ENCODE measurements at places on chromosomes 1 and 21.

- H3K4me3 ChIP-seq, result no peak overlapping the region
- H3K27ac ChIP-seq, result no peak overlapping the region
- DNase-seq, result no peak
- no peaks in the 10 kb centered on the region for H3K4me1 ChIP-seq
- H3K36me3 ChIP-seq, result peaks cover 28% of the 10 kb centered on the region
Measured at GRCh38 chr1:12380326-12381249, 150.8 kb downstream of the VPS13D start.

GRCh38 chr1:107920561-107920960, 44.4 kb downstream of the VAV3 start:
- H3K36me3 ChIP-seq, result no peaks in the 10 kb centered on the region
- DNase-seq, result no peak
- H3K27me3 ChIP-seq, result no peaks in the 10 kb centered on the region
- H3K4me1 ChIP-seq, result no peaks in the 10 kb centered on the region

GRCh38 chr1:66147226-66147835, 354.6 kb downstream of the PDE4B start:
- H3K4me1 ChIP-seq, result no peaks in the 10 kb centered on the region
- no peak overlapping the region for H3K27ac ChIP-seq
- no peaks in the 10 kb centered on the region for H3K36me3 ChIP-seq
- H3K4me3 ChIP-seq, result no peak overlapping the region
- DNase-seq, result no peak

DNA sequence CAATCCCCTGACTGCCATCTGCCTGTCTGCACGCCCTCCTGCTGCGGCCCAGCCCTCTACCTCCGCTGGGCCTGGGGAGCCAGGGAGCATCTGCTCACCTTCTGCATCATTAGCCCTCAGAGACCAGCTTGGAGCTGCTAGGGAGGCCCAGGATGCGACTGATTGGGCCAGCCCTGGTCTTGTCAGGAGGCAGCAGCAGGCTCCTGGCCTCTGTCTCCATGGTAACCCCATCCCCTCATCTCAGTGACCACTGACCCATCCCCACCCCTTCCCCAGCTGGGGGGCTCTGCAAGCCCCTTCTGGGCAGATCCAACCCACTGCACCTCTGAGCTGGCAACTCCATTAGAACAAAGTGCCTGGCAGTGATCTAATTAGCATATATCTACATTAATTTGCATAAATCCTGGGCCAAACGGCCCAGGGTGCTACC, 37.7 kb downstream of the NKAIN1 start:
- no peaks in the 10 kb centered on the region for H3K36me3 ChIP-seq
- no peak overlapping the region for H3K27ac ChIP-seq
- no peak for DNase-seq

DNA sequence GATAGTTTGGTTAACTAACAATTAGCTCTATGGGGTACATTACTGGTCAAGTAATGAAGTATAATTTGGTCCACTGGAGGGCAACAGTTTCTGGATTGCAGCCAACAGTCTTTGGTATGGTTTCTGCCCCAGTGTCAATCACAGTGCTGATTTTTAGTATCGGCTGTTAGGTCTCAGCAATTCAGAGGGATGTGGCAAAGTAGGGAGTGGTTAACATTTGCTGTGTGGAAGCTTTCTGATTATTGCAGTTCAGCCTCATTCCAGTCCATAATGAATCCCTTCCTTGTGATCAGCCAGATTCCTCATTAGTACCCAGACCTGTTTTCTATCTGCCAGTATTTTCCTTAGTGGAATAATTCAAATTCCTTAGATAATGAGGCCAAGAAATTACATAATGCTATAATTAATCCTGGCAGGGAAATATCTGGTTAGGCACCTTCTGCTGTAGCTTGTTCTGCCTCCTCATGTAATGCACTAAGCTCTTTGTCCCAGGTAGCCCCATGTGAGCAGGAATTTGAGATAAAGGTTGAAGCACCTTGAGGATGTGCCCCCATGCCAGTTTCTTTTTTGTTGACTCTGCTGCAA, 14.0 kb downstream of the F3 start:
- peaks cover 16% of the 10 kb centered on the region for H3K36me3 ChIP-seq
- H3K4me1 ChIP-seq, result peaks cover 2% of the 10 kb centered on the region
- H3K27me3 ChIP-seq, result no peaks in the 10 kb centered on the region
- H3K4me3 ChIP-seq, result no peak overlapping the region
- no peak overlapping the region for H3K27ac ChIP-seq

GRCh38 chr1:198959032-198959431, 320.2 kb downstream of the PTPRC start:
- H3K4me3 ChIP-seq, result no peak overlapping the region
- H3K27ac ChIP-seq, result no peak overlapping the region
- no peaks in the 10 kb centered on the region for H3K36me3 ChIP-seq
- no peaks in the 10 kb centered on the region for H3K4me1 ChIP-seq
- H3K27me3 ChIP-seq, result no peaks in the 10 kb centered on the region
- DNase-seq, result no peak

GRCh38 chr1:17675744-17676143, 79.4 kb upstream of the ACTL8 start:
- no peak for DNase-seq
- no peak overlapping the region for H3K27ac ChIP-seq
- peaks cover 7% of the 10 kb centered on the region for H3K36me3 ChIP-seq
- no peaks in the 10 kb centered on the region for H3K27me3 ChIP-seq
- no peaks in the 10 kb centered on the region for H3K4me1 ChIP-seq
- H3K4me3 ChIP-seq, result no peak overlapping the region

DNA sequence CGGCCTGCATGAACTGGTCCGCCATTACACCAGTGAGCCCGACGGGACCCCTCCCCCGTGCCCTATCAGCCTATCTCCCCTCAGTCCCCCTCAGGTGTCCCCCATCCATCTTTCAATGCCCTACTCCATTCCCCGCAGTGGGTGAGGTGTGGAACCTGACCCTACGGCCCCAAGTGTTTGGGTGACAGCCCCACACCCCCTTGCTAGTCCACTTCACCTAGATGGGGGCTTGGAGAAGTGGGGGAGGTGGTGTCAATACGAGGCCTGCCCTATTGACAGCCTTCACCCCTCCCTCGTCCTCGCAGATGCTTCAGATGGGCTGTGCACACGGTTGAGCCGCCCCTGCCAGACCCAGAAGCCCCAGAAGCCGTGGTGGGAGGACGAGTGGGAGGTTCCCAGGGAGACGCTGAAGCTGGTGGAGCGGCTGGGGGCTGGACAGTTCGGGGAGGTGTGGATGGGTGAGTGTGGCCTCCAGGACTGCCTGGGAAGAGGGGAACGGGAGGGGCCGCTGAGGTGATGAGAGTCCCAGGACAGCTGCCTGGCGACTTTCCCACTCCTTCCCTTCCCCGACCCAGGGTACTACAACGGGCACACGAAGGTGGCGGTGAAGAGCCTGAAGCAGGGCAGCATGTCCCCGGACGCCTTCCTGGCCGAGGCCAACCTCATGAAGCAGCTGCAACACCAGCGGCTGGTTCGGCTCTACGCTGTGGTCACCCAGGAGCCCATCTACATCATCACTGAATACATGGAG, 15.7 kb upstream of the HDAC1 start:
- H3K36me3 ChIP-seq, result peaks cover 25% of the 10 kb centered on the region
- no peak overlapping the region for H3K27ac ChIP-seq
- H3K4me3 ChIP-seq, result peak overlapping the region; percentile 54
- H3K4me1 ChIP-seq, result peaks cover 6% of the 10 kb centered on the region
- no peaks in the 10 kb centered on the region for H3K27me3 ChIP-seq
- DNase-seq, result no peak

GRCh38 chr21:15281714-15282113, 216.9 kb upstream of the NRIP1 start:
- no peaks in the 10 kb centered on the region for H3K27me3 ChIP-seq
- H3K4me1 ChIP-seq, result no peaks in the 10 kb centered on the region
- no peak for DNase-seq
- H3K4me3 ChIP-seq, result no peak overlapping the region

DNA sequence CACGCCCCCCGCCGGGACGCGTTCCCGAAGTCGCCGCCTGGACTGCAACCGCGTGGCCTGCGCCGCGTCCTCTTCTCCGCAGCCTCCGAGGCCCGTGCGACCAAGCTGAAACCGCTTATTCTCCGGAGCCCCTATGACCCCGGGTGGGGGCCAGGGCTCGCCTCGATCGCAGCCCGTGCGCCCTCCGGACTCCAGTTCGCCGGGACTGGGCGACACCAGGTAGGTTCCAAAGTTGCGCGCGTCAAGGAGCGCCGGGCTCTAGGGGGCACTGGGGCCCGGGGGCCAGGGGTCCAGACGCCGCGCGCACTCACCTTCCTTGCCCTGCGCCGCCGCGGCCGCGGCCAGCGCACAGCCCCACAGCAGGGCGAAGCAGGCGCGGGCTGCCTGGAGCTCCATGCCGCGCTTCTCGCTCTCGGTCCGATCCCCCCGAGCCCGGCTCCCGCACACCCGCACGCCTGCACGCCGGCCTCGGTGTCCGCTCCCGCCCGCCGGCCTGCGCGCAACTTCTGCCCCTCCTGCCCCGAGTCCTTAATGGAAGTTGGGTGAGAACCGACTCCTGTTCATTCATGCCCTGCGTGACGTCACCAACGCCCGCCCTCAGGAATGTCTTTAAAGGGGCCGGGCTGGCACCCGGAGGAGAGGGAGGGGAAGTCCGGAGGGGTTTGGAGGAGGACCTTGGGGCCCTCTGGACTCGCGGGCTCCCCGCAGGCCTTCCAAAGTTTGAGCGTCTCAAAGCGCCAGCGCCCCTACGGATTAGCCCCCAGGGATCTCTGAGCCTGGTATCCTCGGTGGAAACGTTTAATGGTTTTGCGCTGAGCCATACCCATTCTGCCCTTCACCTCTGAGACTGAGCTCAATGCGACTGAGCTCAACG, at the start of gene EPHA2:
Gene EPHA2 (minus strand): TSS at position 533 of the 874 bp plus-strand sequence. CDS start 137 bp downstream, at position 396.
- H3K4me1 ChIP-seq, result peaks cover 5% of the 10 kb centered on the region
- no peak within 1 kb of the TSS for H3K27ac ChIP-seq
- DNase-seq, result peak; percentile 95
- no peaks in the 10 kb centered on the region for H3K27me3 ChIP-seq
- peak within 1 kb of the TSS; percentile 88 for H3K4me3 ChIP-seq

DNA sequence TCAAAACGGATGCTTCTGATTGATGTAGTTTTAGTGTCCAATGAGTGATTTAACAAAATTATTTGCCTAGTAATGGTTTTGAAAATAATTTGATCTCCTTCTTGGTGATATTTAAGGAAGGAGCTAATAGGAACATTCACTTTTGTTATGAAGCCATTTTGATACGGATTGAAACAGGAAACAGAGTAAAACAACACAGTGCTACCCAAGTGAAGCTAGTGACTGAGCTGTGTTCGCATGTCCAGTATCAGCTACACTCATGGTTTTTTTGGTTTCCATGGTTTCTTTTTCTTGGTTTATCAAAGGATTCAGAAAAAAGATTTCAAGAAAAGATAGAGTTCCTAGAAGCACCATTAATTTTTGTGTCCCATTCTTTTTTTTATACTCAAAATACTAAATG, 40.1 kb upstream of the PLEKHO1 start:
- H3K27ac ChIP-seq, result no peak overlapping the region
- no peaks in the 10 kb centered on the region for H3K4me1 ChIP-seq
- no peak overlapping the region for H3K4me3 ChIP-seq

GRCh38 chr1:117059678-117060440, at the start of gene TTF2:
Gene TTF2 (plus strand): TSS chr1:117060326. CDS start chr1:117060347, 21 bp downstream.
- peaks cover 28% of the 10 kb centered on the region for H3K36me3 ChIP-seq
- H3K4me1 ChIP-seq, result no peaks in the 10 kb centered on the region
- peak within 1 kb of the TSS; percentile 95 for H3K27ac ChIP-seq
- peak; percentile 99 for DNase-seq
- H3K4me3 ChIP-seq, result no peak within 1 kb of the TSS

GRCh38 chr1:183318433-183318832, 99.7 kb downstream of the NMNAT2 start:
- peaks cover 5% of the 10 kb centered on the region for H3K4me1 ChIP-seq
- no peak overlapping the region for H3K4me3 ChIP-seq
- H3K36me3 ChIP-seq, result peaks cover 2% of the 10 kb centered on the region
- H3K27ac ChIP-seq, result no peak overlapping the region
- DNase-seq, result peak; percentile 70
- no peaks in the 10 kb centered on the region for H3K27me3 ChIP-seq

DNA sequence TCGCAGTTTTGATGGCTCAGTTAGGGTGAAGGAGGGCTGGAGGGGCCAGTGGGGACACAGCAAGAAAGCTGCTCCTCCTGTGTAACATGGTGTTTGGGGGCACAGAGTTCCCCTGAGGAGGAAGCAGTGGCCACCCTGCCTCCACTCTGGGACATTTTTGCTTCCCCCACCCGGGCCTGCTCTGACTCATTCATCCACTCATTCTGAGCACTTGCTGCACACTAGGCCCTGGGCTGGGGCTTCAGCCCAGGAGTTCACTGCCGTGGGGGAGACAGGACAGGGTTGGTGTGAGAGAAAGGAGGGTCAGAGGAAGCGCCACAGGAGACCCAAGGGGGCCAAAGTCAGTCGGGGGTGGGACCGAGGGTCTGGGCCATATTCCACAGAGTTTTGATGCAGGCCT, 41.4 kb upstream of the ACOT11 start:
- H3K4me1 ChIP-seq, result no peaks in the 10 kb centered on the region
- no peak for DNase-seq
- H3K4me3 ChIP-seq, result no peak overlapping the region
- no peaks in the 10 kb centered on the region for H3K27me3 ChIP-seq
- H3K36me3 ChIP-seq, result no peaks in the 10 kb centered on the region

DNA sequence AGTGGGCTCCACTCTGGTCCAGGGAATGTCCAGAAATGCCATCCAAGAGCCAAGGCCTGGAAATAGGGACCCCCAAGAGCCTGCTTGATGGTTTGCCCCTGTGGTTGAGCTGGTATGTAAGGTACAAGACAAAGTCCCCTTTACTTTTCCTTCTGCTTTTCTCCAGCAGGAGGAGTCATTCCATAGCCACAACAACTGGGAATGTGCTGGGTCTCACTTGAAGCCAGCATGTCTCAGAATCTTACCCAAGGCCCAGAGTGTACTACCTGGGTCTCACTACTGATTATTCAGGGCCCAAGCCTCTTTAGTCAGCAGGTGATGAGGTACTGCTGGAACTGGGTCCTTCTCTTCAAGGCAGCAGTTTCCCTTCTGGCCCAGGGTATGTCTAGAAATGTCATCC, 62.1 kb upstream of the CD55 start:
- H3K4me3 ChIP-seq, result no peak overlapping the region
- H3K4me1 ChIP-seq, result no peaks in the 10 kb centered on the region
- H3K36me3 ChIP-seq, result peaks cover 4% of the 10 kb centered on the region
- H3K27ac ChIP-seq, result no peak overlapping the region

DNA sequence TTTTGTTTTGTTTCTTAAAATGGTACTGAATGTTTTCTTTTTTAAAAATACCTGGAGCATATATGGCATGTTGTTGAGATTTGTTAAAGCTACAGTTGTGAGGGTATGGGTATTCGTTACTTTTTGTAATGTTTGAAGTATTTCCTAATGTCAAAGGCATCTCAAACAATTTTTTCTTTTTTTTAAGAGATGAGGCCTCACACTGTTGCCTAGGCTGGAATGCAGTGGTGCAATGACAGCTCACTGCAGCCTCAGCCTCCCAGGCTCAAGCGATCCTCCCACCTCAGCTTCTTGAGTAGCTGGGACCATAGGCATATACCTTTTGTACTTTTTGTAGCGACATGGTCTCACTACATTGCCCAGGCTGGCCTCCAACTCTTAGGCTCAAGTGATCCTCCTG, 16.1 kb downstream of the CLCN6 start:
- H3K4me3 ChIP-seq, result no peak overlapping the region
- no peaks in the 10 kb centered on the region for H3K4me1 ChIP-seq
- no peak overlapping the region for H3K27ac ChIP-seq
- no peaks in the 10 kb centered on the region for H3K27me3 ChIP-seq
- peaks cover 44% of the 10 kb centered on the region for H3K36me3 ChIP-seq
